ENCODE measurements at places on chromosomes 4 and X.

DNA sequence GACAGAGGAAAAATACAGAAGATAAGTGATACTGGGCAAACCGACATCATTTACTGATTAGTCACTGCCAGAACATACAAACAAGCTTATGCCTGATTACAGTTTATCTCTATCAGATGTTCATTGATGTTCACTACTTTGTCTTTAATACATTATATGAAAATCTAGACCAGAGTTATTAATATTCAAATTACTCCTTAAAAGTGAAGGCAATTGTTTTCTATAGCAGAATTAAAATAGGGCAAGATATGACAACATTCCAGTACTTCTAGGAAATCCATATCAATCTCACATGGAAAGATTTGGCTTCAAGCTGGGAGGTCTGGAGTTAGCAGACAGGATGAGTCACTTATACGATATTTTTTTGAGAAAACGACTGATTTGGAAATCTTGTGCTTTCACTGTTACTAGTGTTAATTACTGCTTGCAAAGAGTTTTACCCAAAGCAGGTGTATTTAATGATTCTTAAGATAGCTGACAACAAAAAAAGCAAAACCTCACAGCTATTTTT is 31.8 kb downstream of the HPGD start:
- no peak for DNase-seq

GRCh38 chr4:52643785-52644244 is 15.3 kb downstream of the USP46 start:
- no peak for DNase-seq

- no peak for DNase-seq
Observed at GRCh38 chrX:2552621-2553201, 51.9 kb upstream of the DHRSX start.

- DNase-seq, result peak; percentile 58
Observed at GRCh38 chrX:47623540-47624027, 3.9 kb upstream of the SYN1 start.

DNA sequence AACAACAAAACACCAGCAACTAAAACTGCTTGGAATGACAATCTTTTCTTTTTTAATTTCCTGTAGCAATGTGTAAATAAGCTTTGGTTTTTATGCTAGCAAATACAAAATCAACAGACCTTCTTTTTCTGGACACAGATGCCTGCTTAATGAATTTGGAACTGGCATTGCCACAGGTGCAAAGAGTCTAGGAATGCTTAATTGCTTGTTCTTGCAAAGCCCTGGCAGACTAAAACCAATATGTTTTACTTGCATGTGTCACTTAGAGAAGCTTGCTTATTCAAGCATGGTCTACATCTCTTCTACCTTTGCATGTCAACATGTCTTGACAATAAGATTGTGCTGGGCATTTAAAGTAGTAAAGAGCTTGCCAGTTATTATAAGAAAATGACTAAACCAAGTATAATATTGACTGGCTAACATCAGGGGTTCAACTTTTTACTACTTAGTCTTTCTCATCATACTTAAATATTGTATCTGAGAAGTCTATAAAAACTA is 656.7 kb upstream of the NDST4 start:
- DNase-seq, result no peak

GRCh38 chr4:67261971-67262370 is 283.3 kb downstream of the CENPC start:
- no peak for DNase-seq

DNA sequence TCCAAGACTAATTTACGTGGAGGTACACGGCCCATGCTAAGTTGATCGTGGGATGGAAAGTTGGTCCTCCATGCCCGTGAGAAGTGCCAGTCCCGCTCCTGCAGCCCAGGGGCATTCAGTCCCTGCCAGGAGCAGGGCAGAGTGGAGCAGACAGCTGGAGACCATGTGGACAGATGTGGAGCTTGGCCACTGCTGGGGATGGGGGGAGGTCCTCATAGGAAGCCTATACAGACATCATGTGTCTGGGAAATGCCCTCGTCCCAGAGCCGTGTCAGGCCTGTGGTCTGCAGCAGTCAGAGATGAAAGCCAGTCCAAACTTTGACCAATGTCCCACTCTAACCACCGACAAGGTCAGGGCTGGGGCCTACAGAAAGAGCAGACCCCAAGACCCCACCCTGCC is 118.4 kb downstream of the CPZ start:
- no peak for DNase-seq

DNA sequence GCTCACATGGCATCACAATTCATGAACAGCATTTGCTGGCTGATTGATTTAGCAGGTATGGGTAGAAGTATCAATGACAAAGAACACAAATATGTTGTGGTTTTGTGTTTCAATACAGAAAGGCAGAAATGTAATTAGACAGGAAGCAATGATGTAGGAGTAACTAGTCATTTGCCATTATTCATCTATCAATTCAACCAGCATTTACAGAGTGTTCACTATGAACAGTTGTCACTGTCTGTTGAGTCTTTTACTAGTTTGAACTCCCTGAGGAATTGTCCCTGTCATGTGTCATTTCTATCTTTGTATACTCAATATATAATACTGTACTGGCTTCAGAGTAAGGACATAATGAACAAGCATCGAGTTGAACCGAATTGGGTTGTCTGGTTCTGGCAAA is 51.5 kb upstream of the ARHGAP24 start:
- no peak for DNase-seq

- DNase-seq, result no peak
Observed at GRCh38 chr4:68361146-68361589, 11.3 kb upstream of the YTHDC1 start.

DNA sequence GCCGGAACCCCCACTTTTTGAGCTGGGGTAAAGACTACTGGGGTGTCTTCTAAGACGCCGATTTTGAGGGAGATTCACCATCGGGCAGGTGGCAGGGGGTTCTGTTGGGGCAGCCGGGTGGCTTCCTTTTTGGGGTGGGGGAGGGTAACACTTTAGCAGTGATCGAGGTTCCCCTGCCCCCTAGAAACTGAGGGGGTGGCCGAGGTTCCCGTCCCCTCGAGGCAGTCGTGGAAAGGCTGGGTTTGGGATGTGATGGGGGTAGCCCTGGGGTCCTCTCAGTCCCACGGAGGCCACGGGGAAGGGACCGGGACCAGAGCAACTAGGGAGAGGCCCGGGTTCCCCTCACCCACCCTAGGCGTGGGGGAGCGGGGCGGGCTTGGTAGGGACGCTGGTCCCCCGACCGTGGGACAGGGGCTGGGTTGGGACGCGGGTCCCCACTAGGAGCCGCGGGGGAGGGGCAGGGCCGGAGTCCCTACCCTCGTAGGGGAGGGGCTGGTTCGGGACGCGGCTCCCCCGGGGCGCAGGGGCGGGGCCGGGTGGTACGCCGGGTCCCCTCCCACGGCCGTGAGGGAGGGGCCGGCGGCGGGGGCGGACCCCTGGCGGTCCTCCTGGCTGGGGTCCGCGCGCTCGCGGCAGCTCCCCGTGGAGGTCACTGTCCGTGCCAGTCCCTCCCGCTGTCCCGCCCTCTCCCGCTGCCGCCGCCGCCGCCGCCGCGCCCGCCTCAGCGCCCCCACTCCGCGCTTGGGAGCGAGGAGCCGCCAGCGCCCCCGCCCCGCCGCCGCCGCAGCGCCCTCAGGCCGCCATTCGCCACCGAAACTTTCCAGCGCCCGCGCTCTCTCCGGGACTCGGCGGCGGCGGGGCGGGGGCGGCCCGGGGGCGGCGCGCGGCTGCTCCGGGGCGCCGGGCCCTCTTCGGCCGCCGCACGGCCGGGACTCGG is at the start of gene TBL1X:
TBL1X (plus strand) TSS at position 624 of the 937 bp plus-strand sequence. CDS start 188,529 bp downstream, outside the sequence.
- peak; percentile 62 for DNase-seq

DNA sequence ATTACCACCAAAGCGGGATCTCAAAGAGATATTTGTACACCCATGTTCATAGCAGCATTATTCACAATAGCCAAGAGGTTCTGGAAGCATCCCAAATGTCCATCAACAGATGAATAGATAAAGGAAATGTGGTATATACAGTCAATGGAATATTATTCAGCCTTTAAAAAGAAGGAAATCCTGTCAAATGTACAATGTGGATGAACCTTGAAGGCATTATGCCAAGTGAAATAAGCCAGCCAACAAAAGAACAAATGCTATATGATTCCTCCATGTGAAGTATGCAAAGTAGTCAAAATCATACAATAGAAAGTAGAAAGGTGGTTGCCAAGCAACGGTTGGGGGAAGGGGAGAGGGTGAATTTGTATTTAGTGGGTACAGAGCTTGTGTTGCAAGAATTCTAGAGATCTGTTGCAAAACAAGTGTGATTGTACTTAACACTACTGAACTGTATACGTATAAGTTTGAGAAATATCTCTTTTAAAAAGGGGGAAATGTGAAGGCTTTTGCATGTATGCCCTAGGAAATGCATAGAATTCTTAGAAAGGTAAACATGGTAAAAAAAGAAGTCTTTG is 5.0 kb upstream of the ZRSR2 start:
- DNase-seq, result no peak

GRCh38 chrX:79138658-79139241 is 5.7 kb upstream of the GPR174 start:
- DNase-seq, result no peak

- no peak for DNase-seq
Observed at GRCh38 chrX:63421411-63421810, 70.3 kb upstream of the SPIN4 start.

GRCh38 chr4:86096373-86096772 is 263.5 kb downstream of the MAPK10 start:
- DNase-seq, result no peak

- no peak for DNase-seq
Observed at GRCh38 chr4:125551466-125551865, 236.7 kb downstream of the FAT4 start.

DNA sequence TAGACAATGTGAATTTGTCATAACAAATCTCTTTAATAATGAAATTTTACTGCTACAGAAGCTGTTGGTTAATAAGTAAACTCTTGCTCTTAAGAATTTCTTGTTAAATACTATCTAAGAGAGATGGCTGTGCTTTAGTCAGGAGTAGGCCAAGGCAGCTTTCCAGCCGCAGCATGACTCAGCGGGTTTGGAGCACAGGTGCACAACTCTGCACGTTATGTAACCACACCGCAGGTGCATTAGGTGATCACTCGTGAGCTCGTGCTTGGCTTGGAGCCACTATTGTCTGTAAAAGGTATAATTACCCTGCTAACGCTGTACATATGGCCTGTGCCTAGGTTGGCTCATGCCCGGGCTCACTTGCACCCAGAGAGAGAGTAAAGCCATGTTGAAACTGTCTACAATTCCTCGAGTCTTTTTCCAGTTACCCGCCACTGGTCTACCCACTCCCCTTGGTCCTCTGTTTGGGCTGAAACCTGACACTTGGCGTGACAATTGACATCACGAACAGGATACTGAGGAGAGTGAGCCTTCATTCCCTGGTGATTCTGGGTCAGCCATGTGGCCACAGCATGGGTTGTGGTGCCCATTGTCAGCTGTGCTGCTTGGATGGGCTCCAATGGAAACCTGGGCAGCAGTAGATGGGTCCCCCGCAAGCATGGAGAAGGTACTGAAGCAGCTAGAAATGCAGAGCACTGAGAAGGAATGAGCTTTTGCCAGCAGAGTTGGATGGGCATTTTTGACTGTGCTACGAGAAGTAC is 18.4 kb upstream of the ANAPC4 start:
- DNase-seq, result no peak

DNA sequence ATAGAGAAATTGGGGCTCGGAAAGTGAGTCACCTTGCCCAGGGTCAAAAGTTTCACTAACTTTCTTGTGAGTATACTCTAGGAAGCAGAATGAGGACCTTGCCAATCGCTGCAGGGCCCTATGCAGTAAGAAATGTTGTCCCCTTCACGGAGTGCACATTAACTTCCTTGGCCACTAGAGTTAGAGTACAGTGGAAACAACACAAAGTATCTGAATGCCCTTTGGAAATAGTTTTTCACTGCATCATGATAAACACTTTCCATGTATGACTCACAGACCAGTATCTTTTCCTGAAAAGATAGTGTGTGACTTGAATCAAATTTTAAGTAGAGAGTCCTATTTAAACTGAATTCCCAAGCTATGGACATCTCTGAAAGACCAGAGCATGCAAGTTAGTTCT is 45.5 kb upstream of the STK26 start:
- DNase-seq, result no peak

- DNase-seq, result no peak
Observed at GRCh38 chr4:76729980-76730379, 168.0 kb downstream of the SOWAHB start.

- no peak for DNase-seq
Observed at GRCh38 chr4:10239982-10240654, 123.5 kb upstream of the WDR1 start.

GRCh38 chr4:159725571-159725970 is 622.7 kb downstream of the RAPGEF2 start:
- DNase-seq, result no peak

DNA sequence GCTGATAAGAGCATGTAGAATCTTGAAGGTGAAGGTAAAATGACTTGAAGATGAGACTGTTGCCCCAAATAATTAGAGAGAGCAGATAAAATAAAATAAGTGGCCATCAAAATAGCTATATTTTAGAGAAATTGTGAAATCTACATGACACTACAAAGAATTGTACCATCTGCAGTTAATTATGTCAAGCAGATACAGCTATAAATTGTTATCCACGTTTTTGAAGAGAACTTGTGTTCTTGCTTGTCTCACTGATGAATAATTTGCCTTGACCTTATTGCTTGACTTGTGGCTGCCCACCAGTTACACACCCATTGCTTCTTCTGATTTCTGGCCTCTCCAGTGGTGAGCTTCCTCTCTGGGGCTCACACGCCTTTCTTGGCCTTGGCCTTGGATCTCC is 75.8 kb upstream of the TNIP3 start:
- DNase-seq, result no peak
